Sigmoid colon (tissue), 7 donors: ENCODE measurements at places on chromosomes 12 and 14. TPM values are rescaled to one million over a fixed set of nuclear protein-coding genes. Genes with fewer than 3 reads are reported as not detected.

DNA sequence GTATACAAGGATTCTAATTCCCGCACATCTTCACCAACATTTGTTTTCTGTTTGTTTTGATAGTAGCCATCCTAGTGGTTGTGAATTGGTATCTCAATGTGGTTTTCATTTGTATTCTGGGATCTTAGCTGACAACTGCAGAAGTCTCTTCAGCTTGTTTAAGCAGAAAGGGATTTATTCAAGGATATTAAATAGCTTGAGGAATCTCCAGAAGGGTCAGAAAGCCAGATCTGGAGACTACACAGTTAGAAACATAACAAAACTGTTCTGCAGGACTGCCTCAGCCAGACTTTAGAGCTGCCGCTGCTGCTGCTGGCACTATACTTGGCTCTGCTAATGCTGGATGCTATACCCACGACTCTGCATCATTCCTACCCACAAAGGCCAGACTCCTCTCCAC, 13.4 kb upstream of the CDKL1 start:
- no peak for DNase-seq

Gene ARID2
- 39.6 TPM for total RNA-seq

- DNase-seq = no peak
Measured at GRCh38 chr14:68404146-68404527, 388.7 kb downstream of the ZFP36L1 start.

- DNase-seq = peak; percentile 86
Measured at GRCh38 chr12:120713861-120714482, 3.7 kb downstream of the UNC119B start.

- no peak for DNase-seq
Measured at GRCh38 chr14:96567289-96567899, 65.2 kb downstream of the PAPOLA start.

- no peak for DNase-seq
Measured at GRCh38 chr14:56206596-56206995, 88.4 kb downstream of the PELI2 start.

- no peak for DNase-seq
Measured at GRCh38 chr12:26130728-26131127, 5.9 kb upstream of the BHLHE41 start.

Gene PRB2
- not detected for total RNA-seq

Gene MYF6
- not detected for total RNA-seq

DNA sequence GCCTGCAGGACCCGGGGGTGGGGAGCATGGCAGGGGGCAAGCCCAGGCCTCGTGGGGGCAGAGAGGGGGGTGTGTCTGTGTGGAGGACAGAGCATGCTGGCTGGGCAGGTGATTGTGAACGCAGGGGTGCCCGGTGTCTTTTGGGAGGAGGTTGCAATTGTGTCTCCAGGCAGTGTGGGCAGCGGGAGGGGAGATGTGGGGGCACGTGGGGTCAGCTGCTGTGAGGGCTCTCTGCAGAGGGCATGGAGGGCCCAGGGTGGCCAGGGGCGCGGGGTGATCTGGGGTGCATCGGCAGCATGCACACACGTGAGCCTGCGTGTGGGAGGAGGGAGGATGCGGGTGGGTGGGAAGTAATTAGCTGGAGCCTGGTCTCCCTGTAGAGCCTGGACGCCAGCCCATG, 32.2 kb upstream of the DIO3 start:
- no peak for DNase-seq

Gene KRT72
- not detected for total RNA-seq

Gene KCNH5
- 0.36 TPM for total RNA-seq

GRCh38 chr14:100239211-100239839, 381 bp downstream of the YY1 start:
- DNase-seq = peak; percentile 74

Gene KLRD1
- total RNA-seq = 3.6 TPM

DNA sequence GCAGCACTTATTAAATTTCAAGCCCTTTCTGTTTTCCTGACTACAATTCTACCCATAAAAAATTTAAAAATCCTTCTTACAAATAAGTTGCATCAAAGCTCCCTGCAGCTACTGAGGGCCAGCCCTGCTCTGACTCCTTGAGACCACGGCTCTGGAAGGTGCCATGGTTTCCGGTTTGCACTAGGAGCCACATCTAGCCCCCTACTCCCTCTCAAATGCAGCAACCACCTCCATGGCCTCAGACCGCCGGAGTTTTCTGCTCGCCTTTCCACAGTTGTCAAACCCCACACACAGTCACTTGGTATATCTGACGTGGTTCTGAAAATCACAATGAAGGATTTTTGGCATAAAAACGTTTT, 30.1 kb downstream of the P2RX4 start:
- DNase-seq = no peak

Gene TMTC1
- total RNA-seq = 61.5 TPM

Gene CORO1C
- total RNA-seq = 324 TPM

GRCh38 chr12:107780298-107780697, 5.8 kb downstream of the ASCL4 start:
- no peak for DNase-seq

GRCh38 chr12:27229367-27229766, 14.7 kb upstream of the STK38L start:
- DNase-seq = no peak

DNA sequence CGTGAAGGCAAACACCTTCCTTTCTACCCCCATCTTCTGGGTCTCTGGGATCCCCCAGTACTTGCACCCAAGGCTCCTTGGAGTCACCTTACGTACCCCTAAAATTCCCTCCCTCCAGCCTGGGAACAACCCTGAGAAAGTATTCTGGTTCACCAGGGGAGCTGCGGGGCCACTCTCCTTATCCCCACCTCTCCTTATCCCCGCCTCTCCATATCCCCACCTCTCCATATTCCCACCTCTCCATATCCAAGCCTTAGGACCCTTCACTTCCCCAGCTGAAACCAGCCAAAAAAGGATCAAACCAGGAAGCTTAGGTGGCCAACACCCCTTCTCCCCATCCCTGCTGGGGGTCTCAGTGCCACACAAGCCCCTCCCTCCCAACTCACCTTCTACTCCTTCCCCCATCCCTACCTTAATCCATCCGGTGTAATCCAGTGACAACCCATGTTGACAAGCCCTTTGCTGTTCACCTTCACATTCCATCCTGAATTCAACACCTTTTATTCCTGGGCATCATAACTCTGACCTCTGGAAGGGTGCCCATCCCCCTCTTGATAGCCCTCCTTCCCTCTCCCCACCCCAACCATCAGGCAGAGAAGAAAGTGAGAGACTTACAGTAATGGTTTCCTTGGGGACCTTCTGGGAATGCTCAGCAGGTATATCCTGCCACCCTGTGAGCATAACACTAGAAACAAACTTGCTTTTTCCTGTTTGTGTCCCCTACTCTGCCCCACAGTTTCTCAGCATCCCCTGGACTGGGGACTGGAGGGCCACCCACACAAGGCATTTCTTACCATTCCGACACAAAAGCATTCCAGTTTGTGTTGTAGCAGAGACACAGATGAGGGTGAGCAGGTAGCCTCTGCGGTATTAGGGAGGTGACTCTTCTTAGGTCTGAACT, 1.6 kb upstream of the MSI1 start:
- DNase-seq = no peak

Gene HOXC10
- not detected for total RNA-seq

DNA sequence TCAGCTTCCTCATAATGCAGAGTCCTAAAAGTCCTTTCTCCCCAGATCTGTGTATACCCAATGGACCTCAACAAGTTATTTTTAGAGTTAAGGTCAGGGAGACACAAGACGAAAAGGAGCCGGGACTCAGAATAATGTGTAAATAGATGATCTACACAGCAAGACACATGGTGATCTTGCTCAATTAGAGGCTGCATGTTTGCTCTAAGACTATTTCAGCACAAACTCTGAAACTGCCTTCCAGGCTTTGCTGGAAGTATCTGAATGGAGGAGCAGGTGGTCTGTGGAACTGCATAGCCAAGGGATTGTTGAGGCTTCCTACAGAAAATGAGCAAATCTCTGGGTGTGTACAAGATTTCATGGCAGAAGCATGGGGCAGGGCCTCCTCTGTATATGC, 80.8 kb downstream of the CRACR2A start:
- no peak for DNase-seq

- DNase-seq = no peak
Measured at GRCh38 chr12:115203701-115204100, 519.7 kb upstream of the TBX3 start.

Gene LMNTD1
- not detected for total RNA-seq

Gene LIN7A
- 4.6 TPM for total RNA-seq

- no peak for DNase-seq
Measured at GRCh38 chr12:26789731-26790644, 43.0 kb downstream of the ITPR2 start.

DNA sequence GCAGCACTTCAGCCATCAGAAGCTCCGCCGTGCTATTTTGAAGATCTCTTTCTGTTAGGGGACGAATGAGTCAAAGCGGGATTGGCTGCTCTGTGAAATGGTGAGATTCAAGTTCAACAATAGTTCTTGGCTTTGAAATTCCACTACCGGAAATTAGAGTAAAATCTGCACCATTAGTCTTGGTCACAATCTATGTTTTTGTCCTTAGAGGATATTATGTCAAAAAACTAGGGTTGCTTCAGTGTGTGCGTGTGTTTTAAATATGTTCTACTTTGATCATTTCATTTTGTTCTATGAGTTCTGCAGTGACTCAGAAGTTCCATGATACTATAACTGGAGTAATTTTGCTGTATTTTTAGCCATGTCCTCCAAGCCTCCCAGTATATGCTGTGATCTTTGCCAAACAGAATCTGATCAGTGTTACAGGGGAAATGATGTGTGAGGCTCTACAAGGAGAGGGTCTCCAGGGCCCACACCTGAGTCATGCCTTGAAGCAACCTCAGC, 22.6 kb downstream of the GPHB5 start:
- DNase-seq = no peak

DNA sequence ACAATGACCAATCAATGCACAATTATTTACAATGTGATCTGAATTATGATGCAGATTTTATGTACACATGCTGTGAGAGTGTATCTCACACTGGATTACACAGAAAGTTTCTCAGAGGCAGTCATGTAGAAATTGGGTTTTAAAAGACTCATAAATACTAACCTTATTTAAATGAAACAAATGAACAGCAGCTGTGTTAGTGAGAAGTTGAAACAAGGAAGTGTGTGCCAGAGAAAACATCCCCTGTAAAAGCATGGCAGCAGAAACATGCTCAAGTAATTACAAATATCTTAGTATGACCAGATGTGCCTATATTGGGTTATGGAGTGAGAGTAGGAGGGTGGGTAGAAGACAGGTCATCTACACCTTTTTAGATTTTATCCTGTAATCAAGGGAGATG, 723.7 kb downstream of the C12orf50 start:
- no peak for DNase-seq

Gene CISTR
- total RNA-seq = not detected

DNA sequence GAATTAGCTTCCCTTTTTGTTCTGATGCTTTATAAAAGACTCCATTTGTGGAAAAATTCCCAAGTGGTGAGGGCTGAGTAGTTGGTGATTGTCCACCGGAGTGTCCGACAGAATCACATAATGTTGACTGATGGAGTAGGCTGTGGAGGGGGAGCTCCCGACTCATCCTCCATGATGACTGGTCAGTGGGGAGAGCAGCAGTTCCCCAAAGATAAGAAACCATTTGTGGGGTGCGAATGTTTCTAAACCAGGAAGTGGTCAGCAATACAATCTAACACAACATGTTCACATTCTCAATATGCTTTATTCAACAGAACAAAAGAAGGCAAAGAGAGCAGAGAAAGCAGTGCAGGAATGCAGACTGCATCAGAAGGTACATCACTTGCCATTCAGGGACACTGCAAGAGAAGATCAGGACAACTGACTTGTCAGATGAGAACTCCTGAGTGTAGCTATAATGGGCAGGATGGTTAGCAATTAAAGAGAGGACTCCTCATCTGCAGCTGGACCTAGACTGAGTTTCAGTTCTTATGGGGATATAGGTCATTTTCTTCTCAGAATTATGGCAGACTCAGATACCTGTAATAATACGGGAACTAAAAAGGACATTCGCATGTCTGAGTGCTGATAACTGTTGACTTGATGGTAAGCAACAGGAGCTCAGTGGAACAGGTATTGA, 5.4 kb downstream of the KRT6B start:
- no peak for DNase-seq
